Nucleus accumbens (tissue), 56 donors: ENCODE measurements at places on chromosomes 1 and 21.

DNA sequence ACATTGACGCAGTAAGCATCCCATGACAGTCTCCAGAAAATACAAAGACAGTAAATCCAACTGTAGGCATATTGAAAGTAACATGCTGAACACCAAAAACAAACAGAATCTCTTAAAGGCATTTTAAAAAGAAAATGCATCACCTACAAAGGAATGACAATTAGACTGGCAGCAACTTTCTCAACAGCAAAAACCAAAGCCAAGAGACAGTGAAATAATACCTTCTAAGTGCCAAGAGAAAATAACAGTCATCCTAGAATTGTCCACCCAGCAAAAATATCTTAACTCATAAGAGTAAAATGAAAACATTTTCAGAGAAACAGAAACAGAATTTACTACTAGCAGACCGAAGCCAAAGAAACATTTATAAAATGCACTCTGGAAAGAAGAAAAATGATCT is 20.0 kb downstream of the CCDC185 start:
- no peak for DNase-seq

- DNase-seq: no peak
Measured at GRCh38 chr1:158121604-158122254, 59.0 kb upstream of the CD1D start.

- no peak for DNase-seq
Measured at GRCh38 chr1:174116042-174116441, 43.3 kb upstream of the RABGAP1L start.

GRCh38 chr1:167935216-167936067 is 1.0 kb upstream of the DCAF6 start:
- no peak for DNase-seq

DNA sequence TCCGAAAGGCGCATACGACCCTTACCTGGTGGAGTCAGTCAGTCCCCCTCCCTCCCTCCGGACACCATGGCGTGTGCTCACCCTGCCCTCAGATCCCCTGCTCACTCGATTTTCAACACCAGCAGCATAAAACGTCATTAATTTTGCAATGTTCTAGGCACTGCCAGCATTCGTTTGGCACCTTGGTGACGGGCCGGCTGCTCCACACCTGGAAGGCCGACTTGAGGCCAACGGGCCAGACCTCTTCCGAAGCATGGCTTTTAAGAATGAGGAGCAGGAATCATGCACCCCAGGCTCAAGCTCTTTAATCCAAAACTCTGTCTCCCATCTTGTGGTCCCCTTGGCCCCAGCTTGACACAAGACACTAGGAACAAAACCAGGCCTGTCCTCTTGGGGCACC is 33.1 kb downstream of the NPHP4 start:
- no peak for DNase-seq

- no peak for DNase-seq
Measured at GRCh38 chr21:25834381-25834780, 99.6 kb downstream of the GABPA start.
